NCI-H187 treated with DMSO at 0.1 percent for 48 hours (cell line): ENCODE measurements at places on chromosomes 13 and 19.

DNA sequence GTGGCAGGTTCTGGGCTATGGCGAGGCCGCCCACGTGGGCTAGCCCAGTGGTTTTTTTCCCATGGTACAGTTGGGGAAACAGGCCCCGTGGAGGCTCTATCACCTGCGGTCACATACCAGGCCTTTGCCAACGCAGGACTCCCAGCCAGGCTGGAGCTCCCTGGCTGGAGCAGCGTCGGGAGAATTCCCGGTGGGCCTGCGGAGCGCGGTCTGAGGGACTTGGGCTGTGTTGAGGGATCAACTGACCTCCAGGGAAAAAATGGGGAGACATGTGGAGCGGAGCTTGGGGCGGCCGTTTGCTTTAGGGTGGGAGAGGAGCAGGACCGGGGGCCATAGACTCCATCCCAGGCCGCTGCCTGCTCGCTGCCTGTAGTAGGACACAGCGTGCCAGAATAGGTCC, 16.4 kb downstream of the DOT1L start:
- no peak for DNase-seq

DNA sequence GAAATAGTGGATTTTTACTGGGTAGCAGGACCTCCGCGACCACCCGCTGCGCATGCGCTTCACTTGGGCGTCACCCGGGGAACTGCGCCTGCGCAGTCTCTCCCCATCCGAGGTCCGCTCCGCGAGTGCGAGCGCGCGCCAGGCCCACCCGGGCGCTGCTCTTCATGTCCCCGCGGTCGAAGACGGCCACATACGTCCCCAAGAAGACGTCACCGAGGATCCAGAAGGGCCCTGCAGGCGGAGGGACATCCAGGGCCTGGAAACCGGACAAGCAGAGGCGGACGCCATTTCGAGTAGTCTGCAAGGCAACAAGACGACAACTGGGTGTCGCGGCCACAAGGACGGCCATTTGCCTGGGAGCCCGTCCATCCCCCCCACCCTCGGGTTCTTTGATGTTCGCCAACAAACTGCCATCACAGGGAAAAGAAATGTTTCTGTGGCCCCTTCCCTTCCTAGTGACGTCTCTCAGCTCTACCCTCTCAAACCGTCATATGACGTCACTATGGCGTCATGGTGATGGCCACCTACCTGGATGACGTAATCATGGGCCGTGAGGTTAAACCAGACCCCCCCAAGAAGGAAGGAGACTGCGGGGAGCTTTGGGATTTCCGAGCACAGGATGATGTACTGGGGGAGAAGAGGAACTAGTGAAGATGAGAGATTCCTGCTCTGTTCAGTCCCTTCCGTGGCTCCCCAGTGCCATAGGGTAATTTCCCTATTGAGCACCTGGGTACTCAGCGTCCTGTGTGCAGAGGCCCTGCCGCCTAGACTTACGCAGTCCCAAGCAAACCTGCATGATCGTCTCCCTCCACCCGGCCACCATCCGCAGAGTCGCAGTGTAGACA, 6.7 kb downstream of the NAPSA start:
- no peak for DNase-seq

DNA sequence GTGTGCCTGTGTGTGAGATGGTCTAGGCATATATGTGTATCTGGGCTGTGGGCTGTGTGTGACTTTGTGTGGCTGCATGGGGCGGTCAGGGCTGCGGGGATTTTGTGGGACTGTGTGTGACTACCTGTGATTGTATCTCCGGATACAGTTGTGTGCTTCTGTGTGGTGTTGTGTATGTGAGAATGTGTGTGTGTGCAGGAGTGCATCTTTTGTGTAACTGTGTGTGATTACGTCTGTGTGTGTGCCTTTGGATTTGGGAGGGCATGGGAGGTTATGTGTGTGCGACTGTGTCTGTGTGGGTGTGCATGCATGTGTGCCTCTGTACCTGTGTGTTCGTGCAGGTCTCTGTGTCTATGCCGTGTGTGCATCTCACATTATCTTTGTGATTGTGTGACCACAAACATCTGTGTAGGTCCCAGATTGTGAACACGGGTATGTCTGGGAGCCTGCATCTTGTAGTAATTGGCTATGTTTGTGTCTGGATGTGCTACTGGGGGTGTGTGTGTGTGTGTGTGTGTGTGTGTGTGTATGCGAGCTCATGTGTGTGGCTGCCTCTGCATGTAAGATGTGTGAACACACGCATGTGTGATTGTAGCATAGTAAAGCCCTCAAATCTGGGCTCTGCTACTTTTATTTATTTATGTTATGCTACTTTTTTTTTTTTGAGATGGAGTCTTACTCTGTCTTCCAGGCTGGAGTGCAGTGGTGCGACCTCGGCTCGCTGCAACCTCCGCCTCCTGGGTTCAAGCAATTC, 7.6 kb downstream of the EHD2 start:
- DNase-seq, result no peak

- no peak for DNase-seq
Observed at GRCh38 chr13:52085421-52085820, 43.5 kb downstream of the NEK5 start.

DNA sequence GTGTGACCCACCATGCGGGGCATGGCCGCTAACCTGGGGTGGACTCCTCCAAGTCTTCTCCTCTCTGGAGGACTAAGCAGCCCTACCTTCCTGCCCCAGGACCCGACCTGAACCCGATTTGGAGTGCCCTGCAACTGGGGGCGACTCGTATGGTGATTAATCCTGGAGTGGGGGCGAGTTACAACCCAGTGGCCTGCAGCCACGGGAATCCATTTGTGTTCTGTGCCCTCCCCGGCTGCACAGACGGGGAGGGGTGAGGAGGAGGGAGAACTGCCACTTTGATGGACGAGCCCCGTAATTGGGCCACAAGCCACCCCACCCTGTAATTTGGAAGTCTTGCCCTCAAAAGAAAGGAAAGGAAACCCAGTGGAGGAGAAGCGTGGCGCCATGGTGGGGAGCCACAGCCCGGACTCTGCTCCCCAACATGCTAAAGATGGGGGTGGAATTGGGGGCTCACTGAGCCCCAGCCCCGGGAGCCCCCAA, 18.0 kb downstream of the PRR36 start:
- DNase-seq, result no peak

- DNase-seq, result no peak
Observed at GRCh38 chr13:59686798-59687394, 476.8 kb downstream of the DIAPH3 start.

DNA sequence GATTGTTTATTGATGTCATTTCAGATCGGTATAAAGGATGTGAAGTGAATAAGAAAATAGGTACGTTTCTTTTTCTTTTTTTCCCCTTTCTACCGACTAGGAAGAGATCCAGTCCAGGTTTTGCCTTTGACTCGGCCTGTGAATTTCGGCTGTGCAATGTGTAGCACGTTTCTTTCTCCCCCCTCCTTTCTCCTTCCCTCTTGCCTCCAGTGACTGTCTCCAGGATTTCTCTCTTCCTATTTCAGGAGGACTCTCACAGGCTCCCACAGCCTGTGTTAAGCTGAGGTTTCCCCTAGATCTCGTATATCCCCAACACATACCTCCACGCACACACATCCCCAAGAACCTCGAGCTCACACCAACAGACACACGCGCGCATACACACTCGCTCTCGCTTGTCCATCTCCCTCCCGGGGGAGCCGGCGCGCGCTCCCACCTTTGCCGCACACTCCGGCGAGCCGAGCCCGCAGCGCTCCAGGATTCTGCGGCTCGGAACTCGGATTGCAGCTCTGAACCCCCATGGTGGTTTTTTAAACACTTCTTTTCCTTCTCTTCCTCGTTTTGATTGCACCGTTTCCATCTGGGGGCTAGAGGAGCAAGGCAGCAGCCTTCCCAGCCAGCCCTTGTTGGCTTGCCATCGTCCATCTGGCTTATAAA, at the start of gene GPC6:
Gene GPC6 (plus strand): TSS at position 185 of the 657 bp plus-strand sequence.
- peak; percentile 98 for DNase-seq

- DNase-seq, result no peak
Observed at GRCh38 chr13:78709028-78709427, 50.1 kb upstream of the OBI1 start.
